ENCODE measurements at places on chromosomes 13 and 19.

DNA sequence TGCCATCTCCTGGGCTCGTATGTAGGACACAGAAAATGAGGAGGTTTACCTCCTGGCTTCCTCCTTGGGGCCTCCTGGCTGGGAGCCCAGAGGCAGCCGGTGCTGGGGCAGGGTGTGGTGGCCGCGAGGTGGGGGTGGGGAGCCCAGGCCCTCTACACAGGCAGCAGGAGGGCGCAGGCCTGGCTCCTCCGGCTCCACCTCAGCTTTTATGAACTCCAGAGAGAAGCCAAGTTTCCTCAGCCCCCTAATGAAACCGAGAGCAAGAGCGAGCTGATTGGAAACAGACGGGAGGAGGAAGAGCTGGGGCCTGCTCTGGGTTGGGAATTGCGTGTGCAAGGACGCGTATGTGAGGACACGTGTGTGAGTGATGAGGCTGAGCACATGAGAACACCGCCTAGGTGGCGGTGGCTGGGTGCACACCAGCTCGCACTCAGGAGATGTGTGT is 23.1 kb downstream of the LYL1 start:
- no peak for DNase-seq

- no peak for DNase-seq
Observed at GRCh38 chr13:105952973-105953290, 582.5 kb downstream of the EFNB2 start.

DNA sequence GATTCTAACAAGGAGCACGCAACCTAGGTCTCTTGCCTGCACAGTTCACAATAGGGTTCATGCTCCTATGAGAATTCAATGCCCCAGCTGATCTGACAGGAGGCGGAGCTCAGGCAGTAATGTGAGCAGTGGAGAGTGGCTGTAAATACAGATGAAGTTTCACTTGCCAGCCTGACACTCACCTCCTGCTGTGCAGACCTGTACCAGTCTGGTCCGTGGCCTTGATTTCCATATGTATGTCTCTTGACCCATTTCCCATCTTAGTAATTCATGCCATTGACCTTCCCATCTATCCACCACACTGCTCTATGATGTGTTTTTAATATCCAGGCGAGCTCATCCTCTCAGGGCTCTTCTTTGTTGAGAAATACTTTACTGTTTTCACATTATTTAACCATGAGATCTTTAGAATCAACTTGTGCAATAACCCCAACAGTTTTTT is 95.2 kb downstream of the LRCH1 start:
- DNase-seq = no peak

DNA sequence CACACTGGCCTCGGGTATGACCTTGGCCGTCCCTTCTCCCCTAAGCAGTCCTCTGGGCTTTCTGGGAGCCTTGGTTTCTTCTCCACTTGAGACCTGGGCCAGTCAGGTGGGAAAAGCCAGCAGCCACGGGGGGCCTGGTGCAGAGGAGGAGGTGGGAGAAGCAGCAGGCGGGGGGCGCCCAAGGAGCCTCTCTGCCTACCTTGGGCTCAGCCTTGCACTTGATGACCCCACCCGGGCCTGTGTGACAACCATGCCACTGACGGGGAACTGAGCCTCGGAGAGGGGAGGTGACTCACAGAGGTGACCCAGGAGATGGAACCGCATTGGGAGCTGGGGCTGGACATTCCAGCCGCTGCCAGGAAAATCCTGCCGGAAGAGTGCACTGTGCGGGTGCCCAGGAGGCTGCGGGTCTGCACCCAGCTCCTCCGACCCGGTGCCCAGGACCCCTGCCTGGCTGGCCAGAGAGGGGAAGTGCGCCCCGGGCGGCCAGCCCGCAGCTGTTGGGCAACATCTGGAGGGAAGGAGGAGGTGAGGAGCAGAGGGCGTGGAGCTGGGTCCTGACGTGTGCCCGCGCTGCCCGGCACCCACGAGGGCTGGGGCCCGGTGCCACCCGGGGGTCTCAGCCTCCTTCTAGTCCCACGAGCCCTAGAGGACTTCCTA is 23.4 kb upstream of the SLC7A10 start:
- no peak for DNase-seq

- no peak for DNase-seq
Observed at GRCh38 chr13:89361909-89362308, 1690.7 kb downstream of the SLITRK5 start.

- DNase-seq = no peak
Observed at GRCh38 chr13:90197722-90198121, 1149.8 kb upstream of the MIR17HG start.

GRCh38 chr19:31570718-31571117 is 221.5 kb upstream of the TSHZ3 start:
- no peak for DNase-seq

- DNase-seq = no peak
Observed at GRCh38 chr13:30870049-30870884, 35.8 kb upstream of the MEDAG start.

- no peak for DNase-seq
Observed at GRCh38 chr19:50485284-50485955, 8.8 kb upstream of the GARIN5A start.

All from stimulated activated CD4-positive, alpha-beta T cell treated with anti-CD3 and anti-CD28 coated beads, Interleukin-1b, Interleukin-23, amount 100 ng/mL, for 1 hour (primary cell).